ENCODE measurements at places on chromosomes 7 and 10.

DNA sequence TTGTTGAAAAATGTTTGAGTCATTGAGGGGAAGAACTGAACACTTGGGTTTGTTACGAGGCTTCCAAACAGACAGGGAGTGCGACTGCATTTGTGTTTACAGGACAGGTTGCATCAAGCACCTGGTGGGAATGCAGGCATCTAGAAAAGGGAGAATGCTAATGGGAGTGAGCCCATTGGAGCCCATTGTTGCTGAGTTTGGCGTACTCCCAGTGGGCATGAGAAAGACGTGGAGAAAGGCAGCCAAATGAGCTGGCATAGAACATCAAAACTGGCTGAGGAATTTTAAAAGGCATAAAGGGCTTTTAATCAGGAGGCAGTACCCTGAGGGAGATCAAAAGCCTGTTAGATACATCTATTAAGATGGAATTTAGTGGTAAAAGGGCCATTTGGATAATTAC, 171.6 kb upstream of the NPSR1 start:
- no peak for DNase-seq

- peak; percentile 46 for DNase-seq
These were observed 55.3 kb upstream of the C7orf33 start for GRCh38 chr7:148535217-148535616.

DNA sequence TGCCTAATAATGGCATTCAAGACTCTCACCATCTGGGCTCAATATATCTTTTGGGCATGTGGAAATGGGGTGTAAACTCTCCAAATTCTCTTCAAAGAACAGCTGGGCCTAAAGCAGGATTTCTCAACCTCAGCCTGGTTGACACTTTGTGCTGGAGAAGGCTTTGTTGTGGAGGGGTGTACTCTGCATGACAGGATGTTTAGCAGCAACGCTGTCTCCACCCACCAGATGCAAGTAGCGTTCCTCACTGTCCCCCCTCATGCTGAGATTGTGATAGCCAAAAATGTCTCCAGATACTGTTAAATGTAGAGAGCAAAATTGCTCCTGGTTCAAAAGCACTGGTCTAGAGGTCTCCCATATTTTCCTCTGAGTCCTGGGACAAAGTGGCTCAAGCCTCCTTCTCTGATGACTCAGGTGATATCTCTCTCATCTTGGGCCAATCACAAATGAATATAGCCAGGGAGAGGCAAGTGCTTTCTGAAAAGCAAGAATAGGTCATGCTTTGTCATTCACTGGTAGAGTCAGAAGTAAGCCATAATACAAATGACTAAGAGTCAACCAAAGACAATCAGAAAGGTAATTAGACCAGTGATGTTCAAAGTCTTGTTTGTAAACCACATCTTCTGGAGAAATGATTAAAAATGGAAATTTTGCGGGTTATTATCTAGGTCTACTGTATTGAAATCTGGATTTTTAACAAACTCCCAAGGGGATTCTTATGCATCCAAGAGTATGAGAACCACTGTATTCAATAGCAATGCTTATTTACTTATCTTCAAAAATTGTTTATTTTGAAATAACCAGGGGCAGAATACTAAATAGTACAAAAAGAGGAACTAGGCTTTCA, 330.8 kb downstream of the PTEN start:
- DNase-seq: peak; percentile 46

- peak; percentile 47 for DNase-seq
These were observed 172.0 kb upstream of the TNRC18 start for GRCh38 chr7:5595545-5596045.

- DNase-seq: no peak
These were observed 41.7 kb downstream of the SP8 start for GRCh38 chr7:20744954-20745446.

- DNase-seq: no peak
These were observed 1193.0 kb upstream of the CELF2 start for GRCh38 chr10:9824631-9825071.

GRCh38 chr7:20164425-20165145, 52.6 kb downstream of the MACC1 start:
- DNase-seq: no peak

GRCh38 chr7:42580061-42580460, 331.8 kb downstream of the C7orf25 start:
- no peak for DNase-seq

DNA sequence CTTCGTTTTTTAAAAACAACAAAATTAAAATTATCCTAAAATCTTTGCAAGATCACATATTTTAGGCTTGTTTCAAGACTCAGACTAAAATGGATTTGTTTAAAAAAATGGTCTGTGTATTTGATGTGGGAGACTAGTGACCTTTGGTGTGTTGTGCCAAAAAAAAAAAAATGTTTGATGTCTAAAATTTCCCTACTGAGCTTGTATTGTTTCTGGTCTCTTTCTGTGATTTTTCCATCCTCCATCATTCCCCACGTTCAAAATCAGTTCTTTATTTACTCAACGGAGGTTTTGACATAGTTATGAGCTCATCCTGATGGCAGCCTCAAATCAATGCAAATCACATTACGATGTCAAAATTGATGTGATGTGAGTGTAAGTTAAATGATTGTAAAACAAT, 326.2 kb downstream of the RNLS start:
- DNase-seq: no peak

GRCh38 chr7:106552645-106553445, 108.1 kb downstream of the CCDC71L start:
- DNase-seq: no peak

DNA sequence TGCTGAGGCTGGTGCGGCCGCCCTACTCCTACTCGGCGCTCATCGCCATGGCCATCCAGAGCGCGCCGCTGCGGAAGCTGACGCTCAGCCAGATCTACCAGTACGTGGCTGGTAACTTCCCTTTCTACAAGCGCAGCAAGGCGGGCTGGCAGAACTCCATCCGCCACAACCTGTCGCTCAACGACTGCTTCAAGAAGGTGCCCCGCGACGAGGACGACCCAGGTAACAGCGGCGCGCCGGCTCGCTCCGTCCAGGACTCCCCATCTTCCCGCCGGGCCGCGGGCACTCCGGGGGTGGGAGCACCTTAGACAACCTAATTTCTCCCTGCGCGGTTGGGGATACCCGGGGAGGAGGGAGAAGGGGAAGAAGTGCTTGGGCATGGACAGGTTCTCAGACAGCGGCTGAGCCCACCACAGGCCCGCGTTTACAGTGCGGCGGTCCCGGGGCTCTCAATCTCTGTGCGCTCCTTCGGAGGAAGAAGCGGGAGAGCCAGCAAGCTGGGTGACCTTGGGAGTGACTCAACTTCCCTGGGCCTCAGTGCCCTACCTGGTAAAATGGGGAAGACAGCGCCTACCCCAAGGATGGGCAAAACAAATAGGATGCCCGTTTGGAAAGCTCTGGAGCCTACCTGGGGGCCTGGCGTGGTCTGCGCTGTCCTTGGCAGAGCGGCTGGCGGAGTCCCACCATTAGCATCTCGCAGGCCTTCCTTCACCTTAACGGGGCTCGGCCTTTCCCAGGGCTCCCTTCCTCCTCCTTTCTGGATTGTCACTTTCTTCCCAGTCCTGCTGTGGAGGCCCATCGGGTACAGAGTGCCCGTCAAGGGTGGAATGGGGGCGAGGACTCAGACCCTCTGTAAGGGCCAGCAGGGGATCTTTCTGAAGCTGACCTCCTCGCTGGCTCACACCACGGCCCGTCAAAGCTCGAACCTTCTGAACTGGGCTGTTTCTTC, 852 bp downstream of the FOXI2 start:
- DNase-seq: no peak

DNA sequence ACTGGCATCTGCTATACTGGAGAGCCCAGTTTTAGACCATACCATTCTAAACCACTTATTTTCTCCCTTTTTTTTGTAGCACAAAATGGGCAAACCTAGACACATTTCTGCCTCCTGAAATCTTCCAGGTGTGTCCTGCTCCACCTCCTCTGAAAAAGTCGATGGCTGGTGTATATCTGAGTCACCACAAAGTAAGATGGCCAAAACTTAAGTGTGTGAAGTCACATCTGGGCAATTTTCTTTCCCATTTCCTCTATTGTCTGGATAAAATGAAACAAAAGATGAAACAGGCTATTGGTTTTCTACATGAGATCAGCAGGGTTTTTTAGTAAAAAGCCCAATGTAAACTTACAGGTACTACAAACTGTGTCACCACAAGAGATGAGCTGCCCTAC, 65.5 kb downstream of the OSBPL3 start:
- no peak for DNase-seq

GRCh38 chr7:45721686-45722598, 147.8 kb downstream of the ADCY1 start:
- no peak for DNase-seq

- DNase-seq: no peak
These were observed 1.7 kb downstream of the RHOBTB1 start for GRCh38 chr10:60942134-60942787.

GRCh38 chr10:132752378-132752777, 33.6 kb downstream of the NKX6-2 start:
- no peak for DNase-seq

- no peak for DNase-seq
These were observed 116.9 kb upstream of the ANLN start for GRCh38 chr7:36272567-36273269.

GRCh38 chr10:24440817-24441797, 232.2 kb downstream of the KIAA1217 start:
- no peak for DNase-seq

- DNase-seq: no peak
These were observed 77.9 kb downstream of the TMEM178B start for GRCh38 chr7:141151746-141152145.

DNA sequence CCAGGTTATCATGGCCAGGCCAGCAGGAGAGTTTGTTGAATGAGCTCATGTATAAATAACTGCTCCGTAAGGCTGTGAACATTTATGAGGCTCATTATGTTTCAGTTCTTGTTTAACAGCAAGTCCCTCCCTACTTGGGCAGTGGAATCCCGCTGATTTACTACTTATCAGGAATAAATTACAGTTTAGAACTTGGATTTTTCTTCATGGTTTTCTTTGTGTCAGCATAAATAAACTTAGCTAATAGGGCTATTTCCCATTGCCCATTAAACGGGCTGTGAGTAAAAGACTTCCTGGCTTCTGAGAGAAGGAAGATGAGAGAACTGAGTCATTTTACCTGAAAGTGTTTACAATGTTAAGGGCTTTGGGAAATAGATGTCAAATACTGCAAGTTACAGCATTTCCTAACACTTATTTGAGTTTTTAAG, 701.6 kb upstream of the ANKRD30A start:
- no peak for DNase-seq

DNA sequence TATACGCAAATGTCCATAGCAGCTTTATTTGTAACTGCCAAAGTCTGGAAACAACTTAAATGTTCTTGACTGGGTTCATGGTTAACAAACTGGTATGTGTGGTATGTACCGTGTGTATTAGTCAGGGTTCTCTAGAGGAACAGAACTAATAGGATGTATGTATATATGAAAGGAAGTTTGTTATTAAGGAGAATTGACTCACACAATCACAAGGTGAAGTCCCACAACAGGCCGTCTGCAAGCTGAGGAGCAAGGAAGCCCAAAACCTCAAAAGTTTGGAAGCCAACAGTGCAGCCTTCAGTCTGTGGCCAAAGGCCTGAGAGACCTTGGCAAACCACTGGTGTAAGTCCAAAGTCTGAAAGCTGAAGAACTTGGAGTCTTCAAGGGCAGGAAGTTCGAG, 66.8 kb downstream of the TMEM168 start:
- no peak for DNase-seq

DNA sequence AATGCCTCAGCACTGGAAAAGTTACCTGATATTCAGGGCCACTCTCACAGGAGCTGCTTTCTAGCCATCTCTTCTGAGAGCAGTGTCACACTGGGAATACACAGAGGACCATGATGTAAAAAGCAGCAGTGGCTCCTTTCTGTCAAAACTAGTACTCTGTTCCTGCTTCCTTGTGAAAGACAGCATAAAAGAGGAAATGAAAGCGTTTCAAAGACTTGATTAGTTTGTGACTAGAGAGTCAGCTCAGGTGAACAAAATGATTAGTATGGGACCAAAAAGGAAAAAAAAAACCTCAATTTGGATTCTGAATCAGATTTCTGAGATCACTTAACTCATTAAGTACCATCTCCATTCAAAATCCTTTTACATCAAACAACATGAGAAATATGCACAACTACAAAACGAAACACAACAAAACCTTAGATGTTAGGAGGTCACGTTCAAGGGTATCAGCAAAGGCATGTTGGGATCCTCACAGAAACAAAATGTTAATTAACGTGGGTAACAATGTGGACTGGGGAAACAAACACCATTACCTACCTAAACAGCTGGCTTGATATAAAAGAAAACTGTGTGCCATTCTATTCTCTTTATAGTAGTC, 103.7 kb downstream of the MACC1 start:
- no peak for DNase-seq

DNA sequence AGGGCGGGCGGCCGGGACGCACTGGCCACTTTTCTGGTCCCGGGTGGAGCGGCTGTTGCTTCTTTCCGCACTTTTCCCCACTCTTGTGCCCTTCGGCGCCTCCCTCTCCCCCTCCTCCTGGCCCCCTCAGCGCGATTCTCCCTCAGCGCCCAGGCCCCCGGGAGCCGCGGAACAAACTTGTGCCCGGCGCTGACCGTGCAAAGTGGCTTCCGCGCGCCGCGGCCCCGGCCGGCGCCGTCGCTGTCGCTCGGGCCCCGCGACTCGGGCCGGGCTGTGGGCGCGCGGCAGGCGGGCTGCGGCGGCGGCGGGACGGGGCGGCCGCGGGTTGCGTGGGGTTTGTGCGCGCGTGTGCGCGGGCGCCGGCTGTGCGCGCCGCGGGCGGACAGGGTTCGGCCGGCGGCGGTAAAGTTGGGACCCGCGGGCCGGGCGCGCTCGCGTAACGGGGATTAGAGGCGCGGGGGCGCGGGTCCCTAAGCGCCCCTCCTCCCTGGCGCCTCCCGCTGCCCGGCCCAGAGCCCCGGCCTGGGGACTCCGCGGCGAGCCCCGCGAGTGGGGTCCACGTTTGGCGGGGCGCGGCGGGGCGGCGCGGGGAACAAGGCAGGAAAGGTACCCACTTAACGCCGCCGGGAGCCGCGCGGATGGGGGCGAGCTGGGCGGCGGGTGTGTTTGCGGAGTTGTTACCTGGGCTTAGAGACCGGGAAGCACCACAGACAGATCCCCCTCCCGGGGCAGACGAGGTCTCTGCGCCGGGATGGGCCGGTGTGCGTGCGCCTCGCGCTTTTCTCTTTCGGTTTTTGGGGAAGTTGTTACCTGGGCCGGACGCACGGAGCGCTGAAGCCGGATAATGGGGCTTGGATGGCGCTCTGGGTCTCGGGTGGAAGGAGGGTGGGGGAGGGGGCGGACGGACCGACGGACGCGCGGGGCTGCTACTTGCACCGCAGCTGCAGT, 860 bp downstream of the ZEB1 start:
- peak; percentile 74 for DNase-seq

DNA sequence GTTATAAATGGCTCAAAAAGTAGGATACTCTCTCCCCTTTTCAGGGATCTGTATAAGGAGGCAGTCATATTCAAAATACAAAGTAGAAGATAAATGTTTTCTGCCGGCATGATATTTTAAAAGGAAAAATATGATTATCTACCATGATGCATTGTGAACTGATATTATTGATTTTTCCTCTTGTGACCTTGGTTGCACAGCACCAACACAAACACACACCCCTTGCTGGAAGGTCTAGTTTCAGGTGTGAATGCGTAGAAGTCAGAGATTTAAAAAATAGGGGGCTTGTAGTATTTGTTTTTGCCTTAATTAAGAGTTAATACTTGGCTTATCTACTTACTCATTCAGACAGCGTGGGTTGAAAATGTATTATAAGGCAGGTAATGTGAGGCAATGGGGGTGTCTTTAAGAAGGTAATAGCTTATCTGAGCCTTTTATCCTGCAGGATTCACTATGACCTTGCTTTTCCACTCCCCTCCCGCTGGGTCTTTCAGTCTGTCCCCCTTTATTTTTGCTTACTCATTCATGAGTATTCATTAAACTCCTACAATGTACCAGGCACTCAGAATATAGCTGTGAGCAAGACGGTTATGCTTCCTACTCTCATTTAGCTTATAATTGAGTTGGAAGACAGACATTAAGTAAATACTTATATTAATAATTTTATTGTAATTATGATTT, 390.6 kb downstream of the SDK1 start:
- DNase-seq: no peak

All from activated CD8-positive, alpha-beta memory T cell treated with anti-CD3 and anti-CD28 coated beads, Interleukin-2, amount 10 ng/mL, durations not matched to agents 7 days and 5 days (primary cell).